Left ventricle myocardium superior (tissue), 1 donor: ENCODE measurements at places on chromosomes 2 and 18. TPM values are rescaled to one million over a fixed set of nuclear protein-coding genes. Genes with fewer than 3 reads are reported as not detected.

- no peak for DNase-seq
Observed at GRCh38 chr18:36899289-36899688, 70.4 kb downstream of the KIAA1328 start.

DNA sequence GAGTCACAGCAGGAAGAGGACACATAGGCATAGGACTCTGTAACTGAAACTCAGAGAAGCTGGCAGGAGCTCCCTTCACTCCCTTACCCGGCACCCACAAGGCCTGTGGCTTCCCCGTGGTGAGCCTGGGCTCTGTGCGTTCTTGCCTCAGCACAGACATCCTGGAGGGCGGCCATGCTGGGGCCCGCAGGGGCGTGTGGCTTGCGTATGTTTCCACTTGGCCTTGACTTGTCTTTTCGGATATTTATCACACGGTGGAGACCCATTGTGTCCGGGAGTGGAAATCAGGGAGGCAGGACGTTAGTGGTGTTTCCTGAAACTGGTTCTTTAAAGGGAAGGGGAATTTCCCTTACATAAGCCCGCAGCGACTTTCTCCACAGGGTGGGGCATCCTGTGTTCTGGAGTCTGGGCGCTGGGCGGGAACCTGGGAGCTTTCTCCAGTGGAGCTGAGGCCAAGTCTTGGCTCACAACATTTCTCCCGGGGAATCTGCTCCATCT lies 49.9 kb upstream of the EML6 start:
- peak; percentile 90 for DNase-seq

GRCh38 chr2:217801115-217801531 lies 201.7 kb downstream of the TNS1 start:
- DNase-seq, result no peak

GRCh38 chr2:88296247-88296646 lies 126.1 kb downstream of the THNSL2 start:
- DNase-seq, result no peak

DNA sequence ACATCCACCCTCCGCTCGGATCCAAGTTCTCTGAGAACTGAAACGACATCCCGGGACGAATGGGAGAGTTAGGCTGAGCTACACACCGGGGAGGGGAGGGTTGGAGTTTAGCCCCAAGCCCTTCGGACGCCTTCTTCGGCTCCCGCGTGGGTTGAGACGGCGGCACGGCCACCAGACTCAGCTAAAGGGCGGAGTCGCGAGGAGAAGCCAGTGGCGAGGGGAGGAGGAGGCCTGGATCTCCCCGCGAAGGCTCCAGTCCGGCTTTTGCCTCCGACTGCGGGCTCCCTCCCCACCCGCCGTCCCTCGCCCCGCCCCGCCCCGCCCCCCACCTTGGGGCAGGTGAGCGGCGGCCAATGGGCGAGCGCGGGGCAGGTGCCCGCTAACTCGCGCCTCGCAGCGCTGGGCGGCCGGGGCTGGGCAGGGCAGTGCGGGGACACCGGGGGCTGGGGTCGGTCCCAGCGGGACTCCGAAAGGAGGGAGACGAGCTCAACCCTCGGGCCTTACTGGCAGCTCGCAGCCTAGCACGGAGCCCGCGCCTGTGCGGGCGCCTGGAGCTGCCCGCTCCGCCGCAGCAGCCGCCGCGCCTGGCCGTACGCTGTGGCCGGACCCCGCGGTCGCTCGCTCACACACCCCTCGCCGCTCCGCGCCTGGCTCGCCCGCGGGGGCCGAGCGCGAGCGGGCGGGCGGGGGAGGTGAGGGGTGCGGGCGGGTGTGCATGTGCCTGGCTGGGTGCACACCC lies at the start of gene EMX1:
TSS of gene EMX1 (plus strand) at position 382 of the 739 bp plus-strand sequence. CDS start at position 716, 334 bp downstream.
- DNase-seq, result no peak

The GULP1 gene
- total RNA-seq, result 4.6 TPM

DNA sequence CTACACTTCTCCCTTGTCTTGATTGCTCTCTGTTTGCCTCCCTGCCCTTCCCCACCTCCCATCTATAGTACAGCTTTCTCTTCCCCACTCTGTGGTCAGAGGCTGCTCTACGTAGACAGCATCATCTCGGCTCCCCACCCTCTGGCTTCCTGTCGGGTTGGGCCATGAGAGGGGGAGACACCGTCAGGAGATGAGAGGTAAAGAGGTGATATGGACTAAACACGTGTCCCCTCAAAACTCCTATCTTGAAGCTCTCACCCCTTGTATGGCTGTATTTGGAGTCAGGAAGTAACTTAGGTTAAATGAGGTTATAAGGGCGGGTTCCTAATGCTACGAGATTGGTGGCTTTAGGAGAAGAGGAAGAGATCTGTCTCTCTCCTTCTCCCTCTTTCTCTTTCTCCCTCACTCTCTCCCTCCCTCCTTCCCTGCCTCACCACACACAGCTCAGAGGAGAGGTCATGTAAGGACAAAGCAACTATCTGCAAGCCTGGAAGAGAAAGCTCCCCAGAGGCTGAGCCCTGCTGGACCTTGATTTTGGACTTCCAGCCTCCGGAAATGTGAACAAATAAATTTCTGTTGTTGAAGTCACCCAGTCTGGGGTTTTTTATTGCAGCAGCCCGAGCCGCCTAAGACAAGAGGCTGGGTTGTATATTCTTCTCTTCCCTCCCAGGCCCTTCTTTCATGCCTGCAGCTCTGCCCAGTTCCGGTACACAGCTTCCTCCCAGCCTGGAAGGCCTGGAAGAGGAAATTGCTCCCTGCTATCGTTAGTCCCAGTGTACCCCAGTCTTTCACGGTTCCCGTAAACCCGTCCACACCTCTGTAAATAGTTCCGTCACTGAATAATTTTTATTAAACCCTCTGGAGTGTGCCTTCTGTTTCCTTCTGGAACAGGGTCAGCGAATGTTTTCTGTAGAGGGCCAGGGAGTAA lies 138.0 kb downstream of the AKAIN1 start:
- peak; percentile 26 for DNase-seq

GRCh38 chr2:8552293-8552801 lies 129.5 kb upstream of the ID2 start:
- peak; percentile 19 for DNase-seq

DNA sequence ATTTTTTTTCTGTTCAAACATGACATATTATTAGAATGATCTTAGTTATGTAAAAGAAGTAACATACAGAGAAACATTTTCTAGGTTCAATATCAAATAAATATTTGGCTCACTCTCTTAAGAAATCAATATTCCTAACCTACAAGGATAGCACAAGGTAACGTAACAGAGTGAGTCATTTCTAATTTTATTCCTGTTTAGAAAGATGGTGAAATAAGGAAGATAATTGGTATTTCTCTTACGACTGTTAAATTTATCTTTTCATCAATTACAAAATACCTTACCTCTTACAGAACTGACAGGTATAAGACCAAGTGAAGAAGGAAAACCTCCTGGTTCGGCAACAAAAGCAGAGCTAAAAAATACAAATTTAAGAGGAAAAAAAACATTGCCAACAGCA lies 45.1 kb downstream of the PRELID3A start:
- DNase-seq, result no peak

GRCh38 chr2:234635284-234635683 lies 138.4 kb upstream of the ARL4C start:
- no peak for DNase-seq

DNA sequence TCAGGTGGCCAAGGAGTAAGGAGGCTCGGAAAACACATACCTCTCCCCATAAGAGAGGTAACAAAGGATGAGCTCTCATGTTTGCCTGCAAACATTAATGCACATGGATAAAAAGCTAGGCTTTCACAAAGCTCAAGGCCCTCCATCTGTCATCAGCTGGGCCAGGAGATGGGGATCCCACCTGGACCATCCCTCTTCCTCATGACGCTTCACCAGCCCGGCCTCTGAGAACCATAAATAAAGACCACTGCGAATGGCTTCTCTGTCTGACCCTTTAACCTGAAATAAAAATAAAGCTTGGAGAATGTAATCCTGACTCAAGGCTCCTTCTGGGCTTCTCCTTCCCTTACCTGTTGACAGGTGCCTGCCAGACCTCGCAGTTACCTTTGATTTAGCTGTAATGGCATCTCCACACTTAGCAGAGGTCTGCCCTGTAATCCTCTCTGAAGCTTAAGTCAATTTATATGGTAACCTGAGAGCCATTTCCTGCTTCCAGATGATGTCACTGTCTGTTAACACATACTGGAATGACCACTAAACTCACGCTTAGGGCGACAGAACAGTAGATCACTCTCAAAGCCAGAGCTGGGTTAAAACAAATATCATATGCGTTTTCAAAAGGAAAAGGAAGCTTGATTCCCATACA lies 29.3 kb upstream of the FOXI3 start:
- no peak for DNase-seq

GRCh38 chr2:102592601-102593000 lies 26.8 kb upstream of the SLC9A2 start:
- DNase-seq, result no peak

DNA sequence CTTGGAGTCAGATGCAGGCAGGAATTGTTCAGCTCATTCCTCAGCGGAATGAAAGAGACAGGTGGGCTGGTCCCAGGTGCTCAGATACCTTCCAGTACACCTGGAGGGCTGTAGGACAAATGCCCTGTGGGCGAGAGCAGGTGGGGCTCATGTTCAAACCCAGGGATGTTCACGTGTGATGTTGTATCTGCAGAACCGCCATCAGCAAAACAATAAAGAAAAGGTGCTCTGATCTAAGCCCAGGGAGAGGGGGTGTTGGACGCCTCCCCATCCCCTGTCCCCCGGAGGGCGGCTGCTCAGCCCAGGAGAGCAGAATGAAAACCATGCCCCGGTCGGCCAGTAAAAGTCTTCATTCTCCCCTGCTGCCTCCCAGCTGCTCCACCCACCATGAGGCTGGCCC lies 197.4 kb downstream of the HAUS1 start:
- DNase-seq, result no peak

The ALPI gene
- total RNA-seq, result not detected

The SERPINB10 gene
- not detected for total RNA-seq
